Stimulated activated CD4-positive, alpha-beta T cell treated with anti-CD3 and anti-CD28 coated beads, Interleukin-1b, Interleukin-23, amount 100 ng/mL, for 4 hours (primary cell): ENCODE measurements at places on chromosomes 2 and 18.
A peak's percentile ranks its signal among the peaks of the same experiment; 100 is the strongest.

DNA sequence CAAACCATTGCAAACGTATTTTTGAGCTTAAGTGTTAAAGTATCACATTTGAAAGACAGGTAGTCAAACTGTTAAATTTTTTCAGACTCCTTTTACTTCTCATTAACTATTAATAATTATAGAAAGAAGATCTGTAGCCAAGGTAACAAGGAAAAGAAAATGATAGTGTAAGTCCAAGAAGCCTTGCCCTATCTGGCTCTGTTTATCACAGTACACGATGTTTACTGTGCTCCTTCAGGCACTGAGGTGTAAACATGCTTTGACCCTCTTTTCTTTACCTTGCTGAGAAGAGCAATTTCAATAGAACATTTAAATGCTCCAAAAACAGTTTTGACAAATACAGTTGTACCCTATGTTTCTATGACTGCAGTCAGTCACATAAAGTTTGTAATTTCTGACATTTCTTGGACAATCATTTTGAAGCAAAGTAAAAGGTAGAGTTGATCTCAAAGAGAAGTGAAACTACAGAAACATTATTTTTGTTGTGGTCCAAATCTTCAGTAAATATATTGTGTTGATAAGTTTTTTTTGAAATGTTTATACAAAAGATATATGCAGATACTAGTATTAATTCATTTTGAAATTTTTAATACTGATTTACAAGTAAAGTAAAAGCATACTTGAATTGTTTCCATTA, 152.6 kb upstream of the KYNU start:
- no peak for DNase-seq

- no peak for DNase-seq
Observed at GRCh38 chr18:9066358-9066757, 36.1 kb upstream of the NDUFV2 start.

DNA sequence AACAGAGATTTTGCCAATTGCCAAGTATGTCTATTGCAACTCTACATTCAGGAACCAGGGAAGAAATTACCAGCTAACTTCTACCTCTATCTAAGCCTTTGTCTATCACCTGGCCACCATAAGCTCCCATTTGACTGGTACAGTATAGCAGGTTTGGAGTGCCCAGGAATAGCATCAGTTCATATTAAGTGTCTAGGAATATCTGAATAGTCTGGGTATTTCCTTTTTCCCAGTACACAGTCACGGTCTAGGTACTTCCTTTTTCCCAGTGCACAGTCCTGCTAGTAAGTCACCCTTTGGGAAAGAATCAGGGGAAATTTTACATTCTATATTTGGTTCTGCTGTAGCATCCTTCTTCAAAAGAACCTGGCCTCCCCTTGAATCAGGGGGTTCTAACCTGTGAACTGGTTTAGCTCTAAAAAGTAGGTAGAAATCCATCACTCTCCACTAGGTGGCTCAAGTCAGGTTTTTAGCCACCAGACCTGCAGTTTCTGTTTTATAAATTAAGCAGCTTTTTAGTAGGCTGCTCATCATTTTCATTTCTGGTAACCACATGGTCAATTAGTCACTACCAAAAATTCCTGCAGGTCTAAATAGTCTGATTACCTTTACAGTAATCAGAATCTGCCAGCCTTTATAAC, 49.3 kb upstream of the DNAJC10 start:
- peak; percentile 5 for DNase-seq

GRCh38 chr2:75381032-75381431, 179.7 kb downstream of the EVA1A start:
- DNase-seq = no peak

GRCh38 chr2:57386305-57386704, 660.3 kb upstream of the VRK2 start:
- DNase-seq = no peak

- no peak for DNase-seq
Observed at GRCh38 chr2:12428786-12429185, 287.9 kb upstream of the TRIB2 start.

DNA sequence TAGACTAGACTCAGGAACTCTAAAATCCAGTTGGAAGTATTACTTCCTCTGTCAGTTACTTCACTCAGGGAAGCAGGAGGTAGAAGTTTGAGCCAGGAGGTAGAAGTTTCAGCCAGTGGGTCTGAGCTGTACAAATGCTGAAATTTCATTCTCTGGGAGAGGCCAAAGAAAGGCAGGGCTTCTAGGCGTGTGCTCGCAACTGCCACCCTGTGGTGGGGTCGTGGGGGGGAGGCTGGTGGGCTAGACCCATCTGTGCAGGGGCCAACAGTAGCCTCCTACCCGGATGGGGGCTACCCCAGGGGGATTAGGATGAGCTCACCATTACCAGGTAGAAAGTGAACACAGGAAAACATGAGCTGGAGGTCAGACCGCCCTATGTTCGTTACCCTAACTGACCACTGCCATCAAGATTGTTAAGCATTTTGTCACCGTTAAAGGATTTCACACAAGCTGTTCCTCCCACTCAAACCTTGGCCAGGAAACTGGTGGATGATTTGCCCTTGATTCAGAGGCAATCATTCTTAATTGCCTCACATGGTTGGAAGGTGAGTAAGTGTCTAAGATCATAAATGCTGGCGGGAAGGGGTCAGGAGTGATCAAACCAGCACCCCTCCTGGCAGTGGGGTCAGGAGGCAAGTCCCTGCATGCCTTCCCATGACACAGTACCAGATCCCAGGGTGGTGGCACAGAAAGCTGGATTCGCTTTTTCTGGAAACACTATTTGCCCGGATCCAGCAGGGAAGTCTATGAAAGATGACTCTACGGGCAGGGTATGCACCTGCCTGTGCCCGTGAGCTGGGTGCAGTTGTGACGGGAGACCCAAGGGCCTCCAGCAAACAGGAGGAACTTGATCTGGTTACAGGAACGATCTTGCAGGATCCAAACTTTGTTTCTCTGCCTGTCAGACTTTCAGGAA, 5.2 kb upstream of the FHL2 start:
- no peak for DNase-seq

GRCh38 chr2:180978903-180979748, 1.3 kb upstream of the UBE2E3 start:
- DNase-seq = no peak

DNA sequence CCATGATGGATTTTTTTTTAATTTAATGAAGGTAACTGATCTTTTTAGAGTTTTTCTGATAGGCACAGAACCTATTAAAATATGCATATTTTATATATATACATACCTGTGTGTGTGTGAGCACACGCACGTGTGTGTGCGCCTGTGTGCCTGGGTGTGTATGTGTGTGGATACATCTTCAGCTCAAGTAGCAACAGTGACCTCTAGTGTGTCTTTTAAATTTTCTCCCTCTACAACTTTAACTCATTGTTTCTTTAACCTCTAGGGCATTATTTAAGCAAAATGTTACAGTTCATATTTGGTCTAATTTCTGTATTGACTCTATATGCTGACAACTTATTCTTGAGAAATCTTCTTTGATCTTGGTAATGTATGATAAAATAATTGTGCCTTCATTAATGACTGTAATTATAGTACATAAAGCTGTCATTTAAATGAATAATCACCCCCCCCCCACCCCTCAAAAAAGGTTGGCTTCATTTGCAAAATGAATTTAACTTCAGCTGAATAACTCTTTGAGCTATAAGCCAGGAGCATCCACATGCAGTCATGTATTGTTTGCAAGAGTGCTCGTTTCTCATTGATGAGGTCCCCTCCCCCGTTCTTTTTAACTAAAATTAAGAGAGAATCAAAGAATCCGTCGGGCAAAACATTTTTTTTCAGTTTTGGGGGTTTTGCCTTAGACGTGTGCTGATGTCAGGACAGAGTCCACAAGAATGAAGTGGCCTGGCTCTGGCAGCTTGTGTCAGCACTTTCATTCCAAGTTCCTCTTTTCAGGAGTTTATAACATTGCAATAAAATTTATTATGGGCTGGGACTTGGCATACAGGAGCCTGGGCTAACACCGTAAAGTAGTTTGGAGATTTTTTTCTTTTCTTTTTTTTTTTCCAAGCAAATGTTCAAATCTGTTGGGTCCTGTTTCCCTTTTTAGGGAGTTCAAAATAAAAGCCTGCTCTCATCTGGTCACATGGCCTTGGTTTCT, 80.0 kb downstream of the ETAA1 start:
- no peak for DNase-seq

DNA sequence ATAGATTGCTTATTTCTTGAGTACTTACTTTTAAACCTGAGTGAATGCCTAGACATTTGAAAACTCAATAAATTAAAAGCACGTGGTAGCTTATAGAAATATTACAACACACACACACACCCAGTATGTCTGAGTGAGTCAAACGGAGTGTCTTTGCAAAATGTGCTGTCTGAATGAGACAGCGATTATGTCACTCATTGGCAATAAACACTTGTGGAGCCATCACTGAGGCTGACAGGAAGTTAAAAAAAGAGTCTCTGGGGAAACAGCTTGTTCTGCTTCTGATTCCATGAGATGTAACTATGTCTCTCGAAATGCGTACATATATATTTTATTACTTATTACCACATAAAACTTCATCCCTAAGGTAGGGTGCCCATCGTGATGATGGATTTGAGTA, 22.3 kb upstream of the VPS4B start:
- DNase-seq = no peak

GRCh38 chr18:55421308-55421614, 166.7 kb downstream of the TCF4 start:
- no peak for DNase-seq

DNA sequence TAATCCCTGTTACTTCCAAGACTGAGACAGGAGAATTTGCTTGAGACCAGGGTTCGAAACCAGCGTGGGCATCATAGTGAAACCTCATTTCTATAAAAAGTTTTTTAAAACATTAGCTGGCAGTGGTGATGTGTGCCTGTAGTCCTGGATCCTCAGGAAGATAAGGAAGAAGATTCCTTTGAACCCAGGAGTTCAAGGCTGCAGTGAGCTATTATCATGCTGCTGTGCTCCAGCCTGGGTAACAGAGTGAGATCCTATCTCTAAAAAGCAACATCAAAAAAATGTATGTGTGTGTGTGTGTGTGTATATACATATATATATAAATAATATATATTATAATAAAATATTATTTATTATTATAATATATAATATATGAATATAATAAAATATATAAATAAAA, 1417.6 kb upstream of the CDH2 start:
- DNase-seq = no peak

- no peak for DNase-seq
Observed at GRCh38 chr2:156590085-156590739, 154.0 kb downstream of the GPD2 start.

DNA sequence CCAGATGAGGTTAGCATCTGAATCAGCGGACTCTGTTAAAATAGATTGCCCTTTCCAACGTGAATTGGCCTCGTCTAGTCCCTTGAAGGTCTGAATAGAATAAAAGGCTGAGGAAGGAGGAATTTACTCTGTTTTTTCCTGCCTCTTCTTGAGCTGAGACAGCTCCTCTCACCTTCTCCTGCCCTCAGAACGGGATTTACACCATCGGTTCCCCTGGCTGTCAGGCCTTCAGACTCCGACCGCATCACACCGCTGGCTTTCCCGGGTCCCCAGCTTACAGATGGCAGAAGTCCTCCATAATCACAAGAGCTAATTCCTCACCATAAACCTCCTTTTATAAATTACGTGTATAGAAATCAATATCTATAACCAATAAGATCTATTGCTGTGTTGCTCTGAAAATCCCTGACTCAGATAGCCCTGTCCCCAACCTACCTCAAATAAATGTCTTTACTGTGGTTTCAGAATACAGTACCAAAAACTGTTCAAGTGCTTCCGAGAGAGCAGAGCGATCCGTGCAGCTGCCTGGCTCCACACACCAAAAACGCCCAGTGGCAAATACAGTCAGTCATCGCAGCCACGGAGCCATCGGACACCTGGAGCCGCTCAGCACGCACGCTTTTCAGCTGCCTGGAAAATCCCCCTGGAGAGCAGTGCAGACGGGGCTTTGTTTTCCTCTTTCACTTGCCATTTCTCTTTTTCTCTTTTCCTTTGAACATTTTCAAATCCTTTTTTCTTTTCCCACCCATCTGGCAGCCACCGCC, 196.9 kb downstream of the NRP2 start:
- no peak for DNase-seq

GRCh38 chr2:237666606-237667005, 39.2 kb downstream of the LRRFIP1 start:
- no peak for DNase-seq
